Cerebellar cortex (tissue), 1 donor: ENCODE measurements at places on chromosomes 7 and 10.
A peak's percentile ranks its signal among the peaks of the same experiment; 100 is the strongest.

DNA sequence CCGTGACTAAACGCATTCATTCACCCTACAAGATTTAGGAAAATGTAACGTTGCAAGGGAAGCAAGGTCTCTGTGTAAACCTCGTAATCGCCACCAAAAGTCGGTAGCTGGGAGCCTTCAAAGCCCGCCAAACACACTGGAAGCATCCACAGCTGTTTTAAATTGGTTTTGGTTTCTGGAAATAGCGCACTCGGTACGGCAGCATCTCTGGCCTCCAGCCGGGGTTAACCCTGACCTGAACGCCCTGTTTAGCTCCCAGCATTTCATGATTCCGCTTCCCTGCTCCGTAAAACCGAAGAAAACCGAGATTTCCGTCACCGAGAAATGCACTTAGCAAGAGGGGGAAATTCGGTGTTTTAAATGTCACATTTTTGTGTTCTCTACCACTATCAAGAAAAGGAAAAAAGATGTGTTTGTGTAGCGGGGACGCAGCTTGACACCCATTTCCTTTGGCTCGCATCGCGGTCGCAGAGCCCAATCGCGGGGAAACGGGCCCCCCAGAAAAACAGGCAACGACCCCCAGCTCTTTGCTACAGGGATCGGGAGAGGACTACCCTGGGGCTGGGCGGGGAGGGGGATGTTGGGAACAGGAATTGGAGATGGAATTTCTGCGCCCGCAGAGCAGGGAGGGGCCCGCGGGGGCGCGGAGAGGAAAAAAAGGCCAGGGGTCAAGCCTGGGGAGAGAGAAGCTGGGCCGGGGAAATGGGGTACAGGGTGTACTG, 646 bp downstream of the SGCE start:
- peak; percentile 61 for DNase-seq

GRCh38 chr10:22473459-22473858, 128.2 kb downstream of the SPAG6 start:
- DNase-seq, result no peak

GRCh38 chr10:127774766-127775559, 38.0 kb downstream of the FOXI2 start:
- no peak for DNase-seq

GRCh38 chr10:89556600-89556999, 21.2 kb upstream of the SLC16A12 start:
- no peak for DNase-seq

DNA sequence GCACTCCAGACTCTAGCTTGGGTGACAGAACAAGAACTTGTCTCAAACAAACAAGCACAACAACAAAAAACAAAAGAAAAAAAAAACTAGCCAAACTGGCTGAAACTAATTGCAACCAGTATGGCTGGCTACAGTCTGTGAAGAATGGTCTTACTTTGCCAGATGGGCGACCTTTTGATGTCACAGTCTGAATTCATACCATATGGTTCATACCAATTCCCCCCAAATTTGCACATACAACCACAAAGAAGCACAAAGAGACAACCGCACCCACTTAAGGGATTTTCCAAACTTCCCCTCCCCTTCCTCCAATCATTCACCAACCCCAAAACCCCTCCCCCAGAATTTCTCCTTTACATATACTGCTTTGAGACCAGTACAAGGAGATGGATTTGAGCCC, 114.2 kb downstream of the SPAG6 start:
- DNase-seq, result no peak

- DNase-seq, result no peak
These were observed 267.0 kb downstream of the PLXNA4 start for GRCh38 chr7:132309102-132309805.

GRCh38 chr7:79692015-79692414, 238.5 kb upstream of the MAGI2 start:
- no peak for DNase-seq

DNA sequence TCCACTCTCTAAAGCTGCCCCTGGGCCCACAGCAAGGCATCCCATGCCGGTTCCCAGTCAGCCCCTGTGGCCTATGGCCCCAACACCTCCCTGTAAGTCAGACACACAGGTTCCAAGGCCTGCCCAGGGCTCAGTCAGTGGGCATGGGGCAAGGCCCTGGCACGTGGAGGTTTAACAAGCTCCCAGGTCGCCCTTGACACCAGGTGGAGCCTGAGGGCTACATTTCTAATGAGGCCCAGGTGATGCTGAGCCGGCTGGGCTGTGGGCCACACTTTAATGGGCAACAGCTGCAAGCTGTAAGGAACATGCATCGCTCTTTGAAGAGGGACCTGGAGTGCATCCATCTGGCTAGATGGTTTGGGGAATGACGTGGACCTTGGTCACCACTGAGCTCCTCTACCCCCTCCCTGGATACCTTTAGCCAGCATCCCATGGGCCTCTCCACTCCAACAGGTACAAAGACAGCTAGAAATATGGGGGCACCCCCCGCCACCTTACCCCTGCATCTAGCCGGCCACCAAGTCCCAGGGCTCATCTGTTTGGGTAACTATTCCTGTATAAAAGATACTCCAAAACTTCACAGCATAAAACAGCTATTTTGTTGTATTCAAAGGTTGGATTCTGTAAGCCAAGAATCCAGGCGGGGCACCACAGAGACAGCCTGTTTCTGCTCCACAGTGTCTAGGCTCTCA, 122.5 kb downstream of the OAT start:
- DNase-seq, result peak; percentile 61

- no peak for DNase-seq
These were observed 70.1 kb upstream of the RAB11FIP2 start for GRCh38 chr10:118116715-118117449.

DNA sequence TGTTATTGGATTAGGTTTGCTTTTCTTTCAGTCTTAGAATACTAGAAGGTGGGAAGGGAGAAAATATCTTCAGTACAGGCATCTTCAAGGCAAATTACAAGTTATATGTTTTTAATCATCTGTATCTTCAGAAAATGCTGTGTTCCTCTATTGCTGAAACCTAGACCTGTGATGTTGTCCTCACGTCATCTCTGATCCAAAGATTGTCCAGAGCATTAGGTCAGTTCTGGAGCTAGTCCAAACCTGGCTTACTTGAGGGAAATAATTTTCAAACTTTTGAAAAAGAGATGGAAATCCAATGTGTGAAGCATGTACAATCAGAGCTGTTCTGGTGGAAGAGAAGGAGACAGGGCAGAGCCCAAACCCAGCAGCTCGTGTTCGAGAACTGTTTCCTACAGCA, 217.3 kb downstream of the ZEB1 start:
- no peak for DNase-seq

GRCh38 chr7:120442838-120443237, 169.9 kb downstream of the KCND2 start:
- DNase-seq, result no peak

DNA sequence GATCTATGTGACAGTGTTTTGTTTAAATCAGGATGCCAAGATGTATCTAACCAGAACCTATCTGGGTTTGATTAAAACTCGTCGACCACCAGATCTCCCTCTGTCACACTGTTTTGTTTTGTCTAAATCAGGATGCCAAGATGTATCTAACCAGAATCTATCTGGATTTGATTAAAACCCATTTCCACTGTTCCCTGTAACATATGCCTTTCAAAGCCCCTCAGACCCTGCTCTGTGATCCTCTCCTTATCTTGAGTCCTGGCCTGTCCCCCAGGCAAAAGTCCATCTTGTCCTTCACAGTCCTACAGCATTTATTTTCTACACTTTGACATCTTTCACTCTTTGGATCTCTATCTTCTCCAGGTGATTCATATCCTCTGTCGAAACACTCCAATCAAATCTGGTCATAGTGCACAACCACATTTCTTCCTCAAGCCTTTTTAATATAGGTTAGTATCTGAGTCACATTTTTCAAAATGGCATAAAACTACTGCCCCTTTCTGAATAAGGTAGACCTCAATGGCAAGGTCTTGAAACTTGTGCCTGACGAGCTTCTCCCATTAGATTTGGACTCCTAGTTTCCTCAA, 32.5 kb downstream of the ERLIN1 start:
- no peak for DNase-seq

GRCh38 chr7:99112097-99112496, 31.8 kb downstream of the SMURF1 start:
- DNase-seq, result no peak

GRCh38 chr7:159250471-159250870, 105.8 kb upstream of the VIPR2 start:
- DNase-seq, result no peak

- no peak for DNase-seq
These were observed 5.8 kb downstream of the FLNC start for GRCh38 chr7:128835790-128836641.

DNA sequence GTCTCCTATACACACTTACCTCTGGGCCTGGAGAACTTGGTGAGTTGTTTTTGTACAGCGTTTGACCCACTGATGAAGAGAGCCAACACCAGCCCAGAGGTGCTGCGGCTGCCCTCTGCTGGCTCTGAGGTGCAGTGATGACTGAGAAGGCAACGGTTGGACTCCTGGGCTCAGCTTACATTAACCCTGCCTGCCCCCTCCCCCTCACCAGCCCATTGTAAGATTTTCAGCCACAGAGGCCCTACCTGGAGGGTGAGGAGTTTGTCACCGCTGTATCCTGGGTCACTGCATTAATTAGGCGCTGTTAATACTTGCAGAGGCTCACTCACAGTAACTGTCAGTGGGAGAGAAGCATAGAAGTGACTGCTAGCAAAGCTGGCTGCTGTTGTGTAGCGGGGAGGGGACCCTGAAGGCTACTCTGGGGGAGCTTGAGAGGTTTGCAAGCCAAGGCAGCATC, 19.0 kb upstream of the ANKRD2 start:
- DNase-seq, result peak; percentile 61

- no peak for DNase-seq
These were observed 26.5 kb upstream of the C10orf71 start for GRCh38 chr10:49272251-49273081.

DNA sequence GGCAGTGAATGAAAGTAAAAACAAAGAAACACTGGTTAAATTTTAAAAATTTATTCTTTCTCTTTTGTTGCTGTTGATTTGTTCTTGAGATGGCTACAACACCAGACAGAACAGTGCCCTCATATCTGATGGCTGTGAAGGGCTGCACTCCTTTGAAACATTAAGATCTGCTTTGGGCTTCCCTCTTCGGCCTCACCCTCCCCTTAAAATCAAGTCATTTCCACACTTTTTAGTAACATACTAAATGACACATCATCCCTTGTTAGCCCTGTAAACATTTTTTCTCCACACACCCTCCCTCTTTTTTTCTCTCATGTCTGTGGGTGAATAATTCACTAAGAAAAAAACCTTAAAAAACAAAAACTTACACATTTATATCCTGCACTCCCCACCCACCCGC, 16.4 kb downstream of the IRF5 start:
- no peak for DNase-seq

DNA sequence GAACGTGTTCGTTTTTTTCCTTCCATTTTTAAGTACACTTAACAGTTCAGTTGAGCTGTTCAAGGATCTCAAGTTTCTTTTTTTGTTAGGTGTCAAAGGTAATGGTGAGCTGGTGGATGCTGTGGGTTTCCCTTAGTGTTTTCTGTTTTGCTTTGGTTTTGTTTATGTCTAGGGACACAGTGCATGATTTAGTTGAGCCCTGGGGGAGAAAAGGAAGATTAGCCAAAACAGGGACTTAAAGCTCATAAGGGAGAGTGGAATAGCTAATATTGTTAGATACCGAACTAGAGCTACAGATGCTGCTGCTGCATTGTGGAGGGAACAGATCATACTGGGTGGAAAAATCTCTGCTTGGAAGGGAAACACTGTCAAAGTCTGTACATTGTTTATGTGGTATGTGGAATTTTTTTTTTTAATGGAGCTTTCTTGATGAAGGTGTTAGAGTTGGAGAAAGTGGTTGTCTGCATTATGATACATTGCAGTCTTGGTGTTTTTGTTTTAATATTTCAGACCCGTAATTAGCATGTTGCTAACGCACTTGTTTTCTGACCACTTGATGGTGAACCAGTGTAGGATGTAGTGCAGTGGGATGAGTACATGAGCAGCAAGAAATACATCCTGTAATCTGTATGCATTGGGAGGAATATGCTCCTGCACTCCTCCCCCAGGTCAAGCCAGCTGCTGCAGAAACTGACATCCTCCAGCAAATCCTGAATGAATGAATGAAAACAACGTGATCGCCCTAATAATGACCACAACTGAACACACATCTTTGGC, 2.1 kb downstream of the GLCCI1 start:
- peak; percentile 78 for DNase-seq

DNA sequence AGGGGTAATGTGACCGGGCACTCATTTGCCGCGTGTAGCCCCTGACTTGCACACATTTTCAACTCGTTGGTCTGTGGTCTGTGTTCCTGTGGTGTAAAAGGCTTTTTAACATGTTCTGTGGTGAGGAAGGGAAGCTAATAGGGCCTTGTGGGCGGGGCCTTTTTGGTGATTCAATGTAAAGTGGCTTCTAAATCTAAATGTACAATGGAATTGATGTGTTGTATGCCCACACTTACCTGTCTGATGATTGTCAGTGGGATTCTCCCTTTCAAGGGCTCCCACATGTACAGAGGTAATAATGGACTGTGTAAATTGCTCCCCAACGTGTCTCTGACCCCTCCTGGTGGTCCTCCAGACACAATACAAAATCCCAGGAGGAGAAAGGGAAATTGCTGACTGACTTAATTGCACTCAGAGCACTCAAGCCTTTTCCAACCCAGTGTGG, 43.1 kb upstream of the GATAD1 start:
- peak; percentile 14 for DNase-seq

DNA sequence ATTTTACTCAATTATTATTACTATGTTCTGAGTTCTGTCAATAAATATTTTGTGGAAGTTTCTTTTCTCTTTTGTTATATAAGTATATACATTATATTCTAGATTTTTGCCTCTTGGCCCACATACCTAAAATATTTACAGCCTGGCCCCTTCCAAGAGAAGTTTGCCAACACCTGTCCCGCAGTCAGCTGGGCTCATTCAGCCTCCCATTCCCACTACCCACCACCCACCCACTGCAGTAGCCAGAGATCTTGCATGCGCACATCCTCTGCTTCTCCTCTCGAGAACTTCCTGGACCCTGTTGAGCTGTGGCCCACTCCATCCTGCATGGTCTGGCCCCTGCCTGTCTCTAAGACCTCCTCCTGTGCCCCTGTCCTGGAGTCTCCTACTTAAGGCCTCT, 33.6 kb downstream of the WIPF3 start:
- no peak for DNase-seq

- DNase-seq, result no peak
These were observed 5.2 kb upstream of the SEMA3C start for GRCh38 chr7:80924090-80924489.

DNA sequence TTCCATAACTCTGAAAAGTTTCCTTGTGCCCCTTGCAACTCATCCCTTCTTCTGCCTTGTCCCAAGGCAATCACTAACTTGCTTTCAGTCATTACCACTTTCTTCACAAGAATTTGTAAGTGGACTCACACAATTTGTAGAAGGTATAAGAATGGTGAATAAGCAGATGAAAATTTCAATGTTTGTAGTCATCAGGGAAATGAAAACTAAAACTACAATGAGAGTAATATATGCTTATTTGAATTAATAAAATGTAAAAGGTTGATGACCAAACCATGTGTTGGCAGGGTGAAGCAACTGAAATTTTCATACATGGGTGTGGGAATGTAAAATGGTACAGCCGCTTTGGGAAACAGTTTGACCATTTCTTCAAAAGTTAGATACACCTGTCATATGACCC, 79.7 kb downstream of the GNAT3 start:
- no peak for DNase-seq
